ENCODE measurements at places on chromosomes 2 and 18.

GRCh38 chr2:86610871-86611270 lies 12.8 kb downstream of the RNF103 start:
- no peak for DNase-seq

DNA sequence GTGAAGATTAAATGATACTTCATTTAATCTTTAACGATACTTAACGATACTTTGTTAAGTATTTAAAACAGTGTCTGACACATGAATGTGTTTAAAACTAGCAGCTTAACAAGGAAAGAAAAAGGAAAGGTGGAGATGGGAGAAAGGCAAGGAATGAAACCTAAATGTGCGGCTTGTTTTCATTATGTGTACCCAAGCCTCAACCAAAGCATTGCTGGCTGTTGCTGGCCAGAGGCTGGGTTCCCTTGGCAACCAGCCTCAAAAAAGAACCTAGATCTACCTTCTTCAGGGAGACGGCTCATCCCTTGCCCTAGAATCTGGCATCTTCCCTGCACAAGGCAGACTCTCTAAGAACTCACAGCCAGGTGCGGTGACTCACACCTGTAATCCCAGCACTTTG lies 13.8 kb upstream of the PCBP1 start:
- DNase-seq: no peak

DNA sequence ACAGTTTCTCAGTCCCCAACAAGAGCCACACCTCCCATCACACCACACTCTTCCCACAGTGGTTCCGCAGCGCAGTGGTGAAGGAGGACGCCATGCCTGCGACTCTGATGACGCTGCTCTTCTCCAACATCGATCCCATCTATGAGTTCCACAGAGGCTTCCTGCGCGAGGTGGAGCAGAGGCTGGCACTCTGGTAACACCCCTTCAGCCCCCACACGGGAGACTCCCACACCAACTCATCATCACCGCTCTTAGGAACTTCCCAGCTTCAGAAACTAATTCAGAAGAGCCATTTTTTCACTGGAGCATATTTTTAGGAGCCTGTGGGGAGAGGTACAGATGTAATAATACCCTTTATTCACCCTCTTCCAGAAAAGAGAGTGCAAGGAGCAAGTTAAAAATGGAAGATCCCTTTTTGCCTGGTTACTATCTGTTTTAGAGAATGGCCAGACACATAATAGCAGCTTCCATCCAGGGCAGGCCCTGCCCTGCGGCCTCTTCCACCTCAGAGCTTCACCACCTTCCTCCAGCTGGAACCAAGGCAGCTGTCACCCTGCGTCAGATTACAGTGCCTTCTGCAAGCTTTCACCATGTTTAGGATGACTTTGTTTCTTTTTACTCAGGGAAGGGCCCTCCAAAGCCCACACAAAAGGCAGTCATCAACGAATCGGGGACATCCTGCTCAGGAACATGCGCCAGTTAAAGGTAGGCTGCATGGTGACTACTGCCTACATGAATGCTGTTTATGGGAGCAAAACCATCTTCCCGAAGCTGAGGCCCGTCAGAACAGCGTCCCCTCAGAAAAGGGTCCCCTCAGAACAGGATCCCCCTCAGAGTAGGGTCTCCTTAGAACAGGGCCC lies 44.9 kb downstream of the STK25 start:
- no peak for DNase-seq

DNA sequence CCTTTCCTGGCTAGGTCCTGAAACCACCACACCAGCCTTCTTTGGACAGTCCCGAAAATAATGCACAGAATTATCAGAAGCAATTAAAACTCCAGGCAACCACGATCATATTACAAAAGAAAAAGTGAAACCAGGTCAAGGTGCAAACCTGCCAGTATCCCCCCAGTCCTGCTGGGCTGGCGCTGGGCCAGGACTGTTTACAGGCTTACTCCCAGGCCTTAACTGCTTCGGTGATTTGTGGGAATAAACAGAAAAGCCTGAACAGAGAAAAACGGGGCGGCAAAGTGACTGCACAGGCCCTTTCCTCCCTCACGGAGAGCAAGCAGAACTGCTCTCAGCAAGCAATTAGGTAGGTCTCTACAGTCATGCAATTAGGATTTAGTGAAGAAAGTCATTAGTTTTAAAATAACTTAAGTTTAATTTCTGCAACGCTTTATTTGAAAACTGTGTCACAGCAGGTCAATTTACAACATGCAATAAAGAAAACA lies 1.3 kb downstream of the HDAC4 start:
- no peak for DNase-seq

GRCh38 chr2:50397992-50398765 lies 633.8 kb downstream of the NRXN1 start:
- DNase-seq: no peak

DNA sequence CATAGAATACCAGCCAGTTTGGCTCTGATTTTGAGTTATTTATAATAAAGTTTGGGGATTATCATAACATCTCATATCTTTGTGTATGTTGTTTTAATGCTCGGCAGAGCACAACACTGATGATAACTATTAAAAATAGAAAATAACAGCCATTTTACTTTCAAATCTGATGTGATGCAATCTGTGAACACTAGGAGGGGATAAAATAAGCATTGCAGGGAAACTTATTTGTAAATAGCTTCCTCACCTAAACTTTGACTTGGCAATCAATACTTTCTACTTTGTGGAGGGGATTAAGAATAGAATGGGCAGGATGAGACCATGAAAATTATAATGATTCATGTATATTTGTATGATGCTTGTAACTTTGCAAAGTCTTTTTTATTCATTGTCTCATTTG lies 54.4 kb downstream of the USP14 start:
- no peak for DNase-seq

GRCh38 chr2:239177908-239178307 lies 222.9 kb downstream of the HDAC4 start:
- DNase-seq: no peak

- no peak for DNase-seq
Observed at GRCh38 chr18:55488473-55488872, 99.5 kb downstream of the TCF4 start.

GRCh38 chr2:36561237-36561944 lies 36.6 kb downstream of the FEZ2 start:
- DNase-seq: no peak

DNA sequence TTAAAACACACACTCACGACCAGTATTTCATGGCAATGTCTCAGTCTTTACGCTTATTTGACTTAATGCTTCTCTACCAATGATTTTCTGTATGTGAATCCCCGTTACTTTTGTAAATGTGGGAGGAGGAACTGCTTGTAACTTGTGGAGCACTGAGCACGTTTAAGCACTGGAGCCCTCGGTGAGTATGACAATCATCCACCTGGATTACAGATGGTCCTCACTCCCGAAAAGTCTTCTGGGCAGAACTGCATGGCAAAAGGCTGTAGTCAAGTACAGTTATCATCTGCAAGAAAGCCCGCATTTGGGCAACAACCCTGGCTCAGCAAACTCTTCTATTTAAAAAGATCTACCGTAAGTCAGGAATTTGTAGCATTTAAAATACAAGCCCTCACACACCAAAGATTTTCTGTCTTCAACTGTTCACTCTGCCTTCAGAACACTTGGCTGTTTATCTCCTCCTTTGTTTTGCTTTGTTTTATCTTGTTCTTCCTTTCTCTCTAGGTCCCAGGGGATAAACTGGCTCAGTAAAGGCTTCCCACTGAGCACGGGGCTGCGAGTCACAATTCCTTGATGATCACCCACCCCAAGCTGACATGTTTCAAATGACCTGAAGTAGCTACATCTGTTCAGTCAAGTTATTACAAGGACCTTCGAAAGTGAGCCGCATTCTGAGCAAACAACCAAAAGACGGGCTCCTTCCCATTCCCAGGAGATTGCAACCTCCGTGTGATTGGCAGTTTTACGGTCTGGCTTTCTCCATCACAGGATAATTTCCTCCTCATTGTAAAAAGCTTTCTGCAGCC lies 102.2 kb downstream of the DLGAP1 start:
- no peak for DNase-seq

GRCh38 chr2:236967499-236967783 lies 118.2 kb upstream of the COPS8 start:
- DNase-seq: no peak

DNA sequence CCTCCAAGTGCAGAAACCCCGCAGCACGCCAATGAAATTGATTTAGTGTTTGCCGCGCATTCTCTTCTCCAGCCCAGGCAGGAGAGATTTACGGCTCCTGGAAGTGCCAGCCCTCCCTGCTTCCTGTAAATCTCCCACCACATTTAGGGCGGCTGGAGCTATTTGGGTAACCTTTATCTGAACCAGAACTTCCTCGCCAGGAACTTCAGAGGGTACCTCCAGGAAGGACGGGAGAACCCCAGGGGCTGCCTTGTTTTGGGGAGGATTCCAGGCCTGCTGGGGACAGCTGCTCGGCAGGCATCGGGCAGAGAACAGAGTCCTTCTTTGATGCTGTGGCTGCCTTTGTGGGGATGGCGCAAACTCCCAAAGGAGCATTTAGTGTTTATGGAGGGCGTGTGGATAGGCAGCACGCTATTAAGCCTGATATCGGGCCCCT lies 122.0 kb upstream of the MYCN start:
- no peak for DNase-seq

DNA sequence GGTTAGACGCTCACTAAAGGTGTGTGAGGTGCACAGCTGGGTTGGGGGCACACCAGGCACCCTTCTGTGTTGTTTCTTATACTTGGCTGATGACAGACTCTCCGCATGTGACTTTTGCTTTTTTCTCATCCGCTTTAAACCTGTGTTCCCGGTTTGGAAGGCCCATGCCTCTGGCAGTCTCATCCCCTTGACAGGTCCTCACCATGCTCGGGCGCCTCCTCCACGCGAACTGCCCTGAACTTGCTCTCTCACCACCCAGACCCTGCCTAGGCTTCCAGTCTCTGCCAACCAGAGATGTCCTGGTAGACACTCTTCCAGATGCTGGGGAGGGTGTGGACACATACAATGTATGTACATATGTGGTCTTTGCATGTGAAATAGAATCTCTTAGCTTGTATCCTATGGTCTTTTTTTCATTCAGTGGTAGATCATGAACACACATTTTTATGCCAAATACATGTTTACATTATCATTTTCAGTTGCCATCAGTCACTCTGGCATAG lies 79.8 kb downstream of the LIMS1 start:
- DNase-seq: no peak

GRCh38 chr18:32730620-32731091 lies 42.2 kb downstream of the KLHL14 start:
- no peak for DNase-seq

GRCh38 chr2:58700591-58700990 lies 459.5 kb upstream of the FANCL start:
- DNase-seq: no peak

- DNase-seq: no peak
Observed at GRCh38 chr2:18440141-18440661, 120.3 kb downstream of the RDH14 start.

GRCh38 chr2:75654012-75654411 lies 7.4 kb downstream of the MRPL19 start:
- DNase-seq: no peak

DNA sequence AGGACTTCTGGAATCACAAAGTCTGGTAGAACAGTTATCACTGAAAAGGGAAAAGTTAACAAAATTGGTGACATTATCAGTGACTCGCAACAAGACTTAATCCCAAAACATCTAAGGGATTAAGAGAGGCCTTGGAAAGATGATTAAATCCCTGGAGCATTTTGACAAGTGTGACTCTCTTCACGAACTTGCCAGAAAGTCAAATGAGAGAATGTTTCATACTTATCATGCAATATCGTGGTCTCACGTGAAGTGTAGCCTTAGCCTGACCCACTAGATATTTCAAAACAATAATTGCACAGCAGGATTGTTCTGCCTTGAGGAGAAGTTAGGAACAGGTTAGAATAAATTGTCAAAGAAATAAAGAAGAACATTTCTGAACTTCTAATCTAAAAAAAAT lies 104.5 kb downstream of the COL6A3 start:
- no peak for DNase-seq

GRCh38 chr18:57737400-57738060 lies 65.6 kb downstream of the ATP8B1 start:
- DNase-seq: no peak

GRCh38 chr2:98936353-98937351 lies 627 bp upstream of the CRACDL start:
- DNase-seq: no peak

DNA sequence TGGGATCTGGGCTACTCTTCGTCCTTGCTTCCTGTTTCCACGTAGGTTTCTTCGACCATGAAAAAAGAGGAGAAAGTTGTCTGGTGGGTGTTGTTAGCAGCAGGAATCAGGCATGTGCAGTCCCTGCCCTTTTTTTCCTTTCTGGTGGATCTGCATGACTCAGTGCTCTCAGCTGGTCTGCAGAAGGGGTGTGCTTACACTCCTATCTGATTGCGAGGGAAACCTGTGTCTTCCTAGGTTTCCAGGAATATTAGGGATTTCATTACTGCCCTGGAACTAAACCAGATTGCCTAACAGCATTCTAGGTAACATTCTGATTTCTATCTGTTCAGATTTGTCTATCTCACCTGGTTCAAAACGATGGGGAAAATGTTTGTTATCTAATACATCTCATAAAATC lies 174.3 kb downstream of the CCDC102B start:
- DNase-seq: no peak

GRCh38 chr2:62455957-62456692 lies 49.9 kb downstream of the TMEM17 start:
- no peak for DNase-seq

GRCh38 chr2:47205576-47206141 lies 50.6 kb upstream of the STPG4 start:
- no peak for DNase-seq
